NCI-H1092 treated with DMSO at 0.1 percent for 48 hours (cell line): ENCODE measurements at places on chromosomes 12 and 14.

- no peak for DNase-seq
These were observed 958.5 kb upstream of the SEL1L start for GRCh38 chr14:82492157-82492556.

DNA sequence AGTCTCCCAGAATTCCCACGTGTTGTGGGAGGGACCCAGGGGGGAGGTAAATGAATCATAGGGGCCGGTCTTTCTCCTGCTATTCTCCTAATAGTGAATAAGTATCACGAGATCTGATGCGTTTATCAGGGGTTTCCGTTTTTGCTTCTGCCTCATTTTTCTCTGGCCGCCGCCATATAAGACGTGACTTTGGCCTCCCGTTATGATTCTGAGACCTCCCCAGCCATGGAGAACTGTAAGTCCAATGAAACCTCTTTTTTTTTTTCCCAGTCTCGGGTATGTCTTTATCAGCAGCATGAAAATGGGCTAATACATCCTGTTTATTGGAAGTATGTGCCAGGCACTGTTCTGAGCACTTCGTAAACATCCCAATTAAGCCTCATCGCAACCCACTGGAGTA, 788 bp downstream of the KRT72 start:
- DNase-seq, result no peak

- DNase-seq, result no peak
These were observed 37.3 kb downstream of the SIX4 start for GRCh38 chr14:60686865-60687264.

DNA sequence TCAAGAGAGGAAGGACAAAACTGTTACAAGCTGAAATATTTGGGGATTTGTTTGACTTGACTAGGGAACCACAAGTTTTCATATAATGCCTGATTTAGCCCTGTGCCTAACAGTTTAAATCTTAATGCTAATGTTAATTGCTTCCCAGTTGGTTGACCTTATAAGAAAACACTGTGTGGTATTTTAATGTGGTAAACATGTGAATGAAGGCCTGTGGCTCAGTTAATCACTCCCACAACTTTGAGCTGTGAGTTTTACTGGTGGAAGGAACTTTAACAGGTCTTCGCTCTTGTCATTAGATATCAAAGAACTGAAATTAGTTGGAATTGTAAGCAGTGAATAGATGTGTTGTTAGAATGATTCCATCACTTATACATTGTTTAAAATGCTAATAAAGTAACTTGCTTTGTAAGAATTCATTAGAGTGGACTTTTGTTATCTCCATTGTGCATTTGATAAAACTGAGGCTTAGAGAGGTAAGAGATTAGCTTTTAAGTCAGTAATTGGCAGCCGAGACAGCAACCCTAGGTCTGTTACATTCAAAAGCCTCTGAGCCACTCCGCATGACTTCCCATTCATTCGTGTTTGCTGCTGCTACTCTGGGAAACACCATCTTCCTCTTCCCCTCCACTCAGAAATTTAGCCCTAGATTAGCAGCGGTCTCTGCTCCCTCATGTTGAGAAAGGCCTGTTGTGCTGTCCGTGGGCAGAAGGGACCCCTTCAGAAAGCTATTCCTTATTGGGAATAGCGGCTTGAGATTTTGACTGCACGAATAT, 1.0 kb upstream of the TBK1 start:
- peak; percentile 23 for DNase-seq

GRCh38 chr12:1595026-1595561, 713 bp upstream of the FBXL14 start:
- DNase-seq, result no peak

DNA sequence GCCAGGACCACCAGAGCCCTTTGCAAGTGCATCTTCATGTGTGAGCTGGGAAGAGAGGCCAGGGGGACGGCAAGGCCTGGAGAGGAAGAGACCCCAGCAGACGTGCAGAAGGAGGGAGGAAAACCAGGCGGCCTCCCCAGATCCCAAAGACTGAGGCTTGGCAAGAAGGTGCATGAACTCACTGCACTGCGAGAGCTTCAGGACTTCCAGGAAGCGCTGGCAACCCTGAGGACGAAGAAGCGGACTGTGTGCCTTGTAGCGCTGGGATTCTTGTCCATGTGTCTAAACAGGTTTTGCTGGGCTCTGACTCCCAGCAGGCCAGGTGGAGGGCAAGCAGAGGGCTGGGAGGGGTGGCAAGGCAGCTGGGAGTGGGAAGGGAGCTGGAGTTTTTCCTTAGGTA, 939 bp downstream of the TGFB3 start:
- DNase-seq, result no peak

DNA sequence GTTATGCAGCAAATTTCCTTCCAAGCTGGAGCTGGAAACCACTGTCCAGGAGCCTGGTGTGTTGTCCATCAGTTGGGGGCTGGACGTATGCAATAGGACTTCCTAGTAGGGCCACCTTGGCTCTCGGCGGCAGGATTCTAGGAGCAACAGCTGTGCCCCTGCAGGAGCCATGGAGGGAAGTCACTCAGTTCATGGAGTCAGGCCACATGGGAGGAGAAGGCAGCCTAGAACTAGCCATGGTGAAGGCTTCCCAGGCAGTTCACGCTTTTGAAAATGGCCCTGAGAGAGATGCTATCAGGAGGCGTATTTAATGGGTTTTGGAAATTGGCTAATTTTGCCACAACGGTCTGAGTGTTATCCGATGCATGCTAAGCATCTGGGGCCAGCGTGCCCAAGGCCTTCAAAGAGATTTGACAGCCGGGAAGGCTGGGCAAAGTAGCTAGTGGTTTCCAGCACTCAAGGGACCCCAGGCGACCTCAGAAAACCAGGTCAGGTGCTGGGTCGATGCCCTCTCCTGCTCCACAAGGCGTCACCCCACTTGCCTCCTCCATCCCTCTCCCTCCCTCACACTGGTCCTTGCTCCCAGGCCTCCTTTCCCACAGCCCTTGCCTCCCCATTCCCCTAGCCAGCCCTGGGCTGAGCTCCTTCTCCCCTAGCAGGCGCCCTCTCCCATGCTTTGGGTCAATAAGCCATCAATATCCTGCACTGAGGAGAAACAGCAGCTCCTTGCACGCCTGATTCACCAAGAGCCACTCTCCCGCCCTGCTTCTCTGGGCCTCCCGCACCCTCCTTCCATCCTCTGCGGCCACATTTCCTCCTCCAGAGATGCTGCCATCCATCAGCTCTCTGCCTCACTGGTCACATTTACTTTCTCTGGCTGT, 30.9 kb upstream of the SYNDIG1L start:
- no peak for DNase-seq

GRCh38 chr14:91752961-91753360, 21.1 kb upstream of the CATSPERB start:
- no peak for DNase-seq

- peak; percentile 95 for DNase-seq
These were observed 22.2 kb downstream of the TMEM63C start for GRCh38 chr14:77203611-77204458.

DNA sequence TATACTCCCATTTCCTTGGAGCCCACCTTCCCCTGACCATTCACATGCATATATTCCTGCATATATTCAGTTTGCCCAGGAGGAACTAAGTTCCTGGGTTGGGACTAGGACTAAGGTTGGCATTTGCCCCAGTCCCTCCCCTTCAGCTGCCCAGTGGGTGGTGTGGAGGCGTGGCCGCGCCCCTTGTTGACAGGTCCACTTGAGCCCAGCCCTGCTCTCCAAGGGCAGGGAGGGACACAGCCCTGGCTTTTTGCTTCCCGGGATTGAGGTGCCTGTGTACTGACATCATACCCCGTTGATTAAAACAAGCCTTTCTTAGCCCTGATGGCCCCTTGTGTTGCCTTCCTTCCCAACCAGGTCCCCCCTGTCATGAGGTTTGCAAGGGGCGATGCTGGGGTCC, 7.3 kb downstream of the ERBB3 start:
- DNase-seq, result no peak

- no peak for DNase-seq
These were observed 15.2 kb downstream of the HHIPL1 start for GRCh38 chr14:99660006-99660566.

DNA sequence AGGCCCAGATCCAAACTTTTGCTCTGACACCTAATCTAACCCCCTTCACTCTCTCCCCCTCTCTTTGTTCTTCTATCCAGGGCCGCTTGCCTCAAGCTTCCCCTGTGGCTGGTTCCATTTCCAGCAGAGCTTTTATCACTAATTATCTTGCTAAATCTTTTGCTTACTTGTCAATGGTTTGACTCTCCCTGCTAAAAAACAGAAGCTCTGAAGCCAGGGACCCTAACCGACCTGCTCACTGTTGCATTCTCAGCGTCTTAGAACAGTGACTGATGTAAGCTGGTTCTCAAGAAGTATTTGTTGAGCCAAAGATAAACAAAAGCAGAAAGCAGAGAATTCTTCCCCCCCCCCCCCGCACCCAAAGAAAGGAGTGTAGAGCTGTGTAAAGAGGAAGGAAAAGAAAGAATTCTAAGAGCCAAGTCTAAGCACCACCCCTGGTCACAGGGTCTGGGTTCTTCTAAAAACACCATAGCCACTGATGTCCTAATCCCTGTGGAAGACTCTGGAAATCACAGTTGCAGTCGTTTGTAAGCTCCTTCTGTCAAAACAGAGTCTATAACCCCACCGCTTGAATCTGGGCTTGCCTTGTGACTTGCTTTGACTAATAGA, 385.8 kb downstream of the MED13L start:
- no peak for DNase-seq

DNA sequence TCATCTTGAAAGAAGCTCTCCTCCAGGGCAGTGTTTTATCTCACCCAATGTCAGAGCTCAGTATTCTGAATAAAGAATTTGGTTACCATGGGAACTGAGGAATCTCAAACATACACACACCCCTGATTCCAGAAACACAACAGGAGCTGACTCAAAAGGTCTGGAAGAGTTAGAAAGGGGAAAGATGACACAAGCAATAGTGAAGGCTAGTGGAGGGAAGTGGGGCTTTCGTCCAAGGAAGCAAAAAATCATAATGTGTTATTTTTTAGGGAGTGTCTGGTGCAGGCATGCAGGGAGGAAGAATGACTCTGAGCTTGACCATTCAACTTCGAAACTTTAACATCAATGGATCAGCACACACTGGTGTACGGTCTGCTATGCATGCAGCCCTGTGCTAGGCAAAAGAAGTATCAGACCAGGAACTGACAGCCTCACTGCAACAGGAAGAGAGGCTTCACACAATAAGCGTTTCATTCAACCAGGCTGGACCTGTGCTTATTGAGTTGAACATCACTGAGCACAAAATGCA, 20.3 kb downstream of the HEBP1 start:
- no peak for DNase-seq

DNA sequence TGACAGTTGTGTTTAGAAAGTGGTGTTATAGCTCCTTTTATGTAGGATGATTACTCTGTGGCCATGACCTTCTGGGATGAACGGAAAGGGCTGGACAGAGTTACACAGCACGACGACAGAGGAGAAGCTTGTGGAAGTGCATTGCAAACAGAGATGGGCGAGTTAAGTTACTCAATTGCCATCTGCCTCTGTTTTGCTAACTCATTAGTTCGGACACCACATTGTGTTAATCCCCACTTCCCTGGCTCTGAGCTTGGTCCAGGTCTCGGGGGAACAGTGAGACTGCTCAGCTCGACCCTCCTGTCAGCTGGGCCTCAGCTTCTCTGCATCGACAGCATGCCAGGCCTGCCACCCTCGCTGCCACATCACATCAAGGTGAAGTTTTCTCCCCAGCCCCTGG, 408.0 kb downstream of the ZFP36L1 start:
- peak; percentile 70 for DNase-seq

GRCh38 chr12:93943780-93944179, 204.6 kb upstream of the PLXNC1 start:
- no peak for DNase-seq

DNA sequence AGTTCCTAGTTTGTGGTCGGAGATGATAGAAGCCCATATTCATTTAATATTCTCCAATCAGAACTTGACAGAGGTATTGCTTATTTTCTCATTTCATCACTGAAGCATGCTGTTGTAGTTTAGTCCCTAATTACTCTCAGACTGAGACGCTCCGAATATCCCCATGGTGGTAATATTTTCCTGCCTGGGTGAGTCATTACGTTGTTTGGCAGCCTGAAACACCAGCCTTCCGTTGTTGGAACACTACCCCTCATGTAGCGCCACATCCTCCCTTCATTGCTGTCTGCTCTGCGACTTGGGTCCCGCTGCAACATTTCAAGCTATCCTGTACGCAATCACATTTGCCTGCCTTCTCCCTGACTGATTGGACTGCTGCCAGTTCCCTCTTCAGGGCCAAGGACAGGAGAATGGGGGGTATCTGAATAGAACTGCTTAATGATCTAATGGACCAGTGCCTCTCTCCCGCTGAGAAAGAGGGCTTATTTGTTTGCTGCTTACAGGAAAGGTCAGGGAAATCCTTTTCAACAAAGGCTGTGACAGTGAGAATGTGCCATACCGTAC, 369.1 kb downstream of the NPAS3 start:
- DNase-seq, result peak; percentile 99

- DNase-seq, result no peak
These were observed 154.0 kb upstream of the BCL2L14 start for GRCh38 chr12:11916771-11917170.

GRCh38 chr14:81509838-81510452, 23.7 kb downstream of the SEL1L start:
- no peak for DNase-seq

- DNase-seq, result no peak
These were observed 1.4 kb upstream of the FOXN3 start for GRCh38 chr14:89418452-89418851.

DNA sequence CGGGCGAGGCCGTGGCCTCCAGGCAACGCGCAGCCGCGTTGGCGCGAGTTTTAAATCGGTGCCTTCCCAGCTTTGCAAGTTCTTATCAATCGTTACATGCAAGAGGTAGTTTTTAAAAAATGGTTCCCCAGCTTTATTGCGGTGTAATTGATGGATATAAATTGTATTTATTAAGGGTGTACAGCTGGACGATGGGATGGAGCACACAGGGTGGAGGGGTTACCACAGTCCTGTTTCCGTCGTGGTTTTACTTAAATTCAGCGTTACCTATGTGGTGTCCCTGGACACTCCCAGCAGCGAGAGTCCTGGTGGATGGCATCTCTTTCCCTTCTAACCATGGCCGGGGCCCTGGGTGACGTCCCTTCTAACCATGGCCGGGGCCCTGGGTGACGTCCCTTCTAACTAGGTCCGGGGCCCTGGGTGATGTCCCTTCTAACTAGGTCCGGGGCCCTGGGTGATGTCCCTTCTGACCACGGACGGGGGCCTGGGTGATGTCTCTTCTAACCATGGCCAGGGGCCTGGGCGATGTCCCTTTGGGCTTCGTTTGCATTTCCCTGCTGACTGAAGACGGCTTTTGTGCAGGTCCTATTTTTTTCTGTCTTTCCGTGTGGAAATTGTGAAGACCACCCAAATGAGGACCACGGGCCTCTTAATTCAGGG, 97.9 kb downstream of the TNFAIP2 start:
- no peak for DNase-seq

DNA sequence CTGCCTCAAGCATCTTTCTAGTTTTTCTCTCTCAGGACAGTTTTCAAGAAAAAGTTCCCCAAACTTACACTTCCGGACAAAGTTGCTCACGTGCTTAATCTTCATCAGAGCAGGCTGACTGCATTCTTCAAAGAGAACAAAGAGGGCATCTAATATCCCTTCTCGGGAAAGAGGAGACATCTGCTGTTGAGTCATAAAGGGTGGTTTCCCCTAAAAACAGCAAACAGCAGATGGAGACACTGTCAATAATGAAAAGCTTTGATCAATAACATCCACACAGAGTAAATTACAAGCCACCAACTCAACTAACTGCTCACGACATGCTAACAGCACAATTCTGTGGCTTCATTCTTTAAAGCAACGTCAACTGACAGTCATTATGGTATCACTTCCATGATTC, 8.1 kb downstream of the CIT start:
- no peak for DNase-seq
